Fibroblast of pulmonary artery (primary cell): ENCODE measurements at places on chromosomes 7 and 10.

- DNase-seq, result no peak
These were observed 59.5 kb downstream of the ST8SIA6 start for GRCh38 chr10:17394854-17395253.

- DNase-seq, result no peak
These were observed 8.3 kb upstream of the MMP21 start for GRCh38 chr10:125783957-125784356.

DNA sequence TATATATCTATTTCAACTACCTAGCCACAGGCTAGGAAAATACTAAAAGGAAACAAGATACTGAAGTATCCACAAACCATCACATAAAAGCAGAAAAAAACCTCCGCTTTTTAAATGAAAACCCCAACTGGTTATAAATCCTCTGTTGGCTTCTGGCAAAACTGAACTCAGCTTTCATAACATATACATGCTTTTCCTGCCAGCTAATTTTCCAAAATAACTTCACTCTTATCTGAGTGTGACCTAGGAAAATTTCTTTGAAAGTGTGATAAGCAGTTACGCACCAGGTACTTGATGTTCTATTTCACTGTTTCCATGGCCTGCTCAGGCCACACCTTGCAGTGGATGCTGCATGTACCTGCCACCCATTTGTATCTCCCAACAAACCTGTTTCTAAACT, 11.8 kb downstream of the FAM3C start:
- no peak for DNase-seq

GRCh38 chr10:71087622-71088021, 124.7 kb upstream of the UNC5B start:
- DNase-seq, result no peak
